ENCODE measurements at places on chromosomes 4 and X. TPM values are rescaled to one million over a fixed set of nuclear protein-coding genes. Genes with fewer than 3 reads are reported as not detected.
A peak's percentile ranks its signal among the peaks of the same experiment; 100 is the strongest.

DNA sequence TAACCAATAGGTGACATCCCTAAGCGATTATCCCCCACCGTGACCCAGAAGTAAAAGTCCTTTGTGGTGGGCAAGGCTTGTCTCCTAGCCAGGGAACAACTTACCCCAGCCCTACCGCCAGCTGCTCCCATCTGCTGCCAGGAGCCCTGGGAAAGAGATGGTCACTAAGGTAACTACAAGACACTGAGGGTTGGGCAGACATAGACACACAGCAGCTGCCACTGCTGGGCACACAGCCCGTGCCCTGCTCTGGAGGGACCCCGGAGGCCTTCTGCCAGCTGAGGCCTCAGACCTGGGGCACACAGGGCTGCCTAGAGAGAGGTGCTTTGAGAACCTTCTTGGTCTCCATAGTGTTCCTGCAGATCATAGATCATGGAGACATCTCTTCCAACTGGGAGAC lies 53.0 kb upstream of the PROM1 start:
- no peak for DNase-seq

PACRGL gene
- 25.9 TPM for total RNA-seq

ALAS2 gene
- total RNA-seq: not detected

YY2 gene
- 2.3 TPM for total RNA-seq

GRCh38 chr4:6781561-6781960 lies 966 bp upstream of the KIAA0232 start:
- DNase-seq: no peak

DNA sequence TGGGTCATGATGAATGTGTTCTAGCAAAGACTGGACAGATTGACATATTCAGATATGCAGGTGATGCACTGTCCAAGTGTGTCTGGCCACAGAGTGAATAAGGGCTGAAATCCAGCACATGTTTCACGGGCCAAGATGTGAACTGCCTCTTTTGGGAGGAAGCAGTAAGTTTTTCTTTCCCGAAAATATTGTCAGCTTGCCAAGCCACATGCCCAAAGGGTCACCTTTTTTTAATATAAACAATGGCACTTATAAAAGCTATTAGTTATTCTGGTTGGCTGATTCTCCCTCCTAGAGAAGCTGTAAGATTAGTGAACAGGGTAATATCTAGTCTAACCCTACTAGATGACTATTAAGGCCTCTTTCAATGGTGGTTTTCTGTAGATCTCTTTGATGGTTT lies 1.5 kb upstream of the EDNRA start:
- DNase-seq: no peak

DNA sequence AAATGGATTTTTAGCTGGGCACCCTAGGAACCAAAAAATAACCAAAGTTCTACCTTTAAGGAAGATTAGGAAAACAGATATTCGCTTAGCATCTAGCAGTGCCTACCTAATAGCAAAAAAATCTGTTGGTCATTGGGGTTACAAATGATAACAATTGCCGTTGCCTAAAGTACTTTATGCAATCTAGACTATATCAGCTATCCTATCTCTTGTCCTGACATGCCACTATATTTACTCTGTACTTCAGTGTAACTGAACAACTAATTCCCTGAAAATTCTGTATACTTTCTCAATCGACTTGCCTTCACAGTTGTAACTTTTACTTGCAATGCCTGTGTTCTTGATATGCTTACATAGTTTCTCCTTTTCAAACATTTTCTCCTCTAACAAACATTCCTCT lies 282.9 kb upstream of the PCDH7 start:
- no peak for DNase-seq

- no peak for DNase-seq
These were observed 289.7 kb upstream of the GRID2 start for GRCh38 chr4:92014067-92014466.

GRCh38 chr4:36211084-36211483 lies 33.2 kb downstream of the ARAP2 start:
- DNase-seq: no peak

DNA sequence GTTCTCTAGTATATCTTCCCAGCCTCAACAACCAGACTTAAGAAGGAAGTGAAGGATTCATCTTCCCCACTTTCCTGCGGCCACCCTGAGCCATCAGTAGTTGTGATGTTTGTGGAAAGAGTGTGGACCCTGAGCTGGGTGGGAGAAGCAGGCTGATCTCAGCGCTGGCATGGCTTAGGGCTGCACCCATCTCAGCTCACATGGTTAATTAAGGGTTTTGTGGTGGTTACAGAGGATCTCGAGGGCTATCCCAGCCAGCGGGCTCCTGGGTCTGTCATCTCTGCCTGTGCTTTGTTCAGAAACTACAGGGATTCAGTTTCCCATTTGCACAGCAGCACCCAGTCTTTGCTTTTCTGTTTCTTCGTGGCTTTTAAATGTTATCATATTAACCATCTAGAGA lies 163.4 kb downstream of the PTTG2 start:
- DNase-seq: no peak

GRCh38 chr4:95963456-95963855 lies 123.6 kb downstream of the PDHA2 start:
- DNase-seq: peak; percentile 11

- peak; percentile 31 for DNase-seq
These were observed 4.3 kb downstream of the GABRQ start for GRCh38 chrX:152641996-152642395.

DNA sequence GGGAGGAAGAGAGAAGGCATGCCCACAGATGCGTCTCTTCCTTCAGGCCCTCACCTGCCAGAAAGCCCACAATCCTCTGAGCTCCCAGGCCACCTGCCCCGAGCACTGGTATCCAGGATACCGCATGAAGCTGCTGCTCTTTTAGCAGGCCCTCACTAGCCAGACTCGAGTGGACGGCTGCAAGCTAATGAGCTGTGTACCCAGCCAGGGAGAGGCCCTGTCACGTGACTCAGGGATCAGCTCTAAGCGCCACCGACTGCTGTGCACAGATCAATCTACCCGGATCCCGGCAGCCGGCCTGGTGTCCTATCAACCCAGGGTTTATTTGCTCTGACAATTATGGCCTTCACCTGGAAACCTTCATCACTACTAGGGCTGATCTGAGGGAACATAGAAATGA lies 39.0 kb downstream of the BCOR start:
- DNase-seq: no peak

GRCh38 chr4:22487328-22487727 lies 28.5 kb downstream of the ADGRA3 start:
- no peak for DNase-seq

DNA sequence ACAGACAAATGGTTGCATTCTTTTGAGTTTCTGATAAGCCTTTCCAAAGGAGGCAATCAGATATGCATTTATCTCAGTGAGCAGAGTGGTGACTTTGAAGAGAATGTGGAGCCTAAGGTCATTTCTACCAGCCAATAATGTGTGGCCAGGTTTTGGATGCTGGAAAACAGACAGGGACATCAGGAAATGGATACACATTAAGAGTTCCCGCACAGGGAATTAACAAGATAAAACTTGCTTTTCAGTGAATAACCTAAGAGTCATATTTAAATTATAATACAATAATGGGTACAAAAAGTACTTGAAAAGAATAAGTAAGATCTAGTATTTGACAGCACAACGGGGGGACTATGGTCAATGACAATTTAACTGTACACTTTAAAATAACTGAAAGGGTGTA lies 492.3 kb upstream of the FAM241A start:
- no peak for DNase-seq

DNA sequence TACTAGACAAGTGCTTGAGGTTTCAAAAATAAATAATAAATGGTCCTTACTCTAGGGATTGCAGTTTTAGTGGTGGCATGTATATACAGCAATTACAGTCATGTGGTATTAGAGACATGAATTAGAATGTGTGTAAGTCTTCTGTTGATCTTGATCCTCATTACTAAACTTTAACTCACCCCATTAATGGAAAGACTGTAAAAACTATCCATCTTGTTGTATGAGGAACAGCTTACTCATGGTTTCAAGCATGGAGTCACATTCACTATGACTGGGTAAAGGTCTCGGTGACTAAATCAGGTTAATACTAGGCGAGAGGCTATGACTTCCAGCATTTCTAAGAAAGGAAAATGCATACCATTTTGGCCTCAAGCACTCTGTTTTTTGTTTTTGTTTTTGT lies 107.0 kb upstream of the HPGD start:
- peak; percentile 75 for DNase-seq

ZFP92 gene
- not detected for total RNA-seq

FMR1NB gene
- not detected for total RNA-seq

GRCh38 chrX:11374570-11374969 lies 81.4 kb downstream of the AMELX start:
- DNase-seq: peak; percentile 86

- no peak for DNase-seq
These were observed 398.3 kb downstream of the PRDM5 start for GRCh38 chr4:120524237-120524636.

TRAM1L1 gene
- total RNA-seq: 1.0 TPM

DNA sequence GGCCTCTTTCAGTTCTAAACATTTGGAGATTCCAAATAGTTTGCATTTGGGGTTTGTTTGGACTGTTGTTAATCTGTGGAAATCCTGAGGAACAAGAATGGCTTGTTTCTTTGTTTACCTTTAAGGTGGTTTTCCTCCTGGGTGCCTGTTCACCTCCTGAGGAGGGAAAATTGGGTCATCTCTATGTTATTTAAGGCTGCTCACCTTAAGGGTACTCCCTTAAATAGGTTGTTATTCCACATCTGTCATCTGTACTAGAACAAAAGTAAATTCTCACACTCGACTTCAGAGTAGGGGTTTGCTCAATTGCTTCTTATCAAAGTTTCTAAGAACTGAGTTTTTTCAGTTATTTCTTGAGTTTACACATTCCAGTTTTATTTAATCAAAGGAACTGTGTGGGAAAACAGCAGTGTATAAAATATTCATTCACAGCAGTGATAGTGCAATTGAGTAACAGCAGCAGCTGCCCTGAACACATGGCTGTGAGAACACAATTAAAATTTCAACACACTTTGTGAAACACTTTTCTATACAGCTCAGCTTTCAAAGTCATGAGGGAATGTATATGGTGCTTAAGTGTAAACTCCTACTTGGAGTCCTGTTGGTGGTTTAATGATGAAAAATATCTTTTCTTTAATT lies 238.5 kb upstream of the PGRMC2 start:
- DNase-seq: peak; percentile 84

- DNase-seq: no peak
These were observed 1427.9 kb downstream of the FAM133A start for GRCh38 chrX:95101851-95102390.

DNA sequence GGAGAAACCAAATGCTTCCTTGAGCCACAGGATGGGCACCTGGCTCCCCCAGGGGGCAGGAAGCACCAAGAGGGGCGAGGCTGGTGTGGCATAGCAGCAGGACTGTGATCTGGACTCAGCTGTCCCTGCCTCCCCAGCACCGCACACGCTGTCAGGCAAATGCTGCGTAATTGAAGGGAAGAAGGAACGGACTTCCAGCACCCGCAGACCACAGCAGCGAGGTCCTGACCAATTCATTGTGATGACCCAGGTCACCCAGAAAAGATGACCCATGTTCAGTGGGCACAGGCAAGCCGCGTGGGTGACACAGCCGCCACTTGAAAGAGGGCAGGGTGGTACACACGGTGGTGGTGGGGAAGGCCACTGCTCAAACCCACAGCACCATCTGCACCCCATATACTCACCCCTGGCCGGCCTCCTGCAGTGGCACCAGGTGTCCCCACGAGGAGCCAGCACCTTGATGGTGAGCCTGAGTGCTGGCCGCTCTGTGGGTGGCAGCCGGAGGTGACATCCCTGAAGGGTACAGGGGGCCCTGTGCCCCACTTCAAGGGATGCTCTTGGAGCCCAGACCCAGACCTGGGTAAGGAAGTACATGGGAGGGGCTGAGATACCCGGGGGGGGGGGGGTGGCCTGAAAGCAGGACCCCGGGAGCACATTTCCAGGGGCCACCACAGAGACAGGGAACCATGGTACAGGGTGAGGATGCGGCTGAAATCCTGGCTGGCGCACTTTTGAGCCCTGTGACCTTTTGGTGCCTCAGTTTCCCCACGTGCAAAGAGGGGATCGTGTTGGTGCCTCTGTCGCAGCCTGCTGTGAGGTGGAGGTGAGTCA lies 11.5 kb downstream of the NAT8L start:
- no peak for DNase-seq

APBB2 gene
- total RNA-seq: 26.7 TPM

NSUN7 gene
- 6.7 TPM for total RNA-seq

DNA sequence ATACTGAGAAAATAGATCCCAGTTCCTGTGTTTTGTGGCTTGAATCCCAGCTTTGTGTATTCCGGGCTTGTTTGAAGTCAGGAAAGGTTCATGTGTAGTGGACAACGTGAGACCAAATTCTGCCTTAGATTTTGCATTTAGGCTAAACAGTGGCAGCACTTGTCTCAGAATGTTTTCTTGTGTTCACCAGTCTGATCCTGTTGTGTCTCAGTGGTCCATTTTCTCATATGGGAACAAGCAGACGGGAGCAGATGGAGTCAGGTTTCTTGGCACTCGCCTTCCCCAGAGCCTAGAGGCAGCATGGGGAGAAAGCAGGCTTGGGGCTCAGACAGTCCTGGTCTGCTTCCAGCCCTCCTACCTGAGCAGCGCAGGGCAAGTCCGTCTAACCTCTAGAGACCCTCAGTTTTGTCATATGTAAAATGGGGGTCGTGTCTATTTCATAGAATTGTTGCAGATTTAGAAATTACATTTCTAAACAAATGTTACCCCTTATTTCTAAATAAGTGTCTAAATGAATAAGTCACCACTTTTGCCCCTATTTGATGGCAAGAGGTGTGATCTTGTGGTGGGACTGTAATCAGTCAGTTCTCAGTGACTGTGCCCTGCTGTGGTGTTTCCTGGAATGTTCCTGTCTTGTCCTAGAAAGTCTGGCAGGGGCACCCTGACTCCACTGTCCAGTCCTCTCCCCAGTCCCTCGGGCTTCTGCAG lies 28.3 kb upstream of the MSANTD1 start:
- DNase-seq: no peak

DNA sequence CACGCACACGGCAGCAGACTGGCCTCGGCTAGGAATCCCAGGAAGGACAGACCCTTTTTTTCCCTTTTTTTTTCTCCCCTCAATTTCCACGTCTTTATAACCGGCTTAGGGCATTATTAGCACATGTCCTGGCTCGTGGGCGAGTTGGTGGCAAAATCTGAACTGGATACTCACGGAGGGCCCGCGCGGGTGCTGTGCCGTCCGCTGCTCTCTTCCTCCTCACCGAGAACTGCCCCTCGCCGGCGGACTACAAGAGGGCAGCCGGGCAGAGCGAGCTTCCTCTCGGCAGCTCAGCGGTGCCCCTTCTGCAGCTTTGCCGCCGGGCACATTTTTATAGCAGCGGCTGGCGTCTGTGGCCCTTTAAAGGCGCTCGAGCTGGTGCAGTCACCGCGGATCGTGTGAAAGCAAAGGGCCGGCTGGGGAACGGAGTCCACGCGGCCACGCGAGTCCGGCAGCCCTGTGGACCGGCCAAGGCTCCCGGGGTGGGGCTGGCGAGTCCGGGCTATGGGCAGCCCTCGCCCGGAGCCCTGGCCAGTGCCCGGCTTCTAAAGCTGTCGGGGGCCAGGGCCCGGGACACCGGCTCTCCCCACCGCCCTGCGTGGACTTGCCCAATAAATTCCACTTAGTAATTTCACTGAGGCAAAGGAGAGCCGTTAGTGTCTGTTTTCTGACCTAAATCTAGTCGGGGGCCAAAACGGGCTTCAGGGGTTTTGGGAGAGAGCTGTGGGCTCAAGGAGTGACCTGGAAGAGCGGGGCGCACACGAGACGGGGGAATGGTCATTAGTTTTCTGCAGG lies 1.3 kb upstream of the CITED1 start:
- peak; percentile 71 for DNase-seq

- DNase-seq: peak; percentile 15
These were observed 23.6 kb upstream of the TBC1D14 start for GRCh38 chr4:6885953-6886557.

Measured in PC-3 (cell line).